IPS DF 19.7 (cell line): ENCODE measurements at places on chromosomes 6 and 20.

DNA sequence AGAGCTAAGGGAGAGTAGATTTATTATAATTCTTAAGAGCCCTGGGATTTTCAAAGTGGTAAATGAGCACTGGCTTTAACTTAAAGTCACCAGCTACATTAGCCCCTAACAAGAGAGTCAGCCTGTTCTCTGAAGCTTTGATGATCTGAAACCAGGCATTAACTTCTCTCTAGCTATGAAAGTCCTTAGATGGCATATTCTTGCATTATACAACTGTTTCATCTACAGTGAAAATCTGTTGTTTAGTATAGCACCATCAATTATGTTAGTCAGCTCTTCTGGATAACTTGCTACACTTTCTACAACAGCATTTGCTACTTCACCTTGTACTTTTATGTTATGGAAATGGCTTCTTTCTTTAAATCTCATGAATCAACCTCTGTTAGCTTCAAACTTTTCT, 1046.7 kb downstream of the HACE1 start:
- no peak for DNase-seq

DNA sequence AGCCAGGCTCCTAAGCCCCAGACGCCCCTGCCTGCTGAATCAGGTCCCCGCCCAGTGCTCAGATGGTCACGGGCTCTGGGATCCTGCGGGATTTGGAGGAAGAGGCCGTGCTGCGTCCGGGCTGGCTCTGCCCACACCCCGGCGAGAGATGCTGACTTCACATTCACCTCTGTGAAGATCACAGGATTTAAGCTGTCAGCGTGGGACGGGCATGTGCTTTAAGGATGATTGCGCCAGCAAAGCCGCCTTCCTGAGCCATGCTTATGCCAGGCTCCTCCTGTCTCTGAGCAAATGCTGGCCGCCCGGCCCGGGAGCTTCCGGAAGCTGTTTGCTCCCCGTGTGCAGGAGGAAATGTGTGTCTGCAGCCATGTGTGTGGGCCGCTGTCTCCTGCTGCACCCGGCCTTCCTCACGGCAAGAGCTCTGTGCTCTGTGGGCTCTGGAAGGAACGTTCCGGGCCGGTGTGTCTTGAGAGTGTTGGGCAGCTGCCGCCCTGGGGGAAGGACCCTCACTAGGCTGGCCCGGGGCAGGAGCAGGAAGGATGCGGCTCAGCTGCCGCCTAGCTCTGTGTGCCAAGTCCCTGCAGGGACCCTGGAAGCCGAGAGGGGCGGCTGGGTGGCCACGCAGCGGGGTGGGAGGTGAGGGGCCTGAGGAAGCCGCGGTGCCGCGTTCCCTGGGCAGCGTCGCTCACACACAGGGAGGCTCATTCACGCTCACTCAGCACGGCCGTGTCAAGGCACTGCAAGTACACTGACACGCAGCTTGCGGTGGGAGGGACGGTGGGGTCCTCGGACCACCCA, 19.0 kb upstream of the BHLHE23 start:
- DNase-seq, result no peak

DNA sequence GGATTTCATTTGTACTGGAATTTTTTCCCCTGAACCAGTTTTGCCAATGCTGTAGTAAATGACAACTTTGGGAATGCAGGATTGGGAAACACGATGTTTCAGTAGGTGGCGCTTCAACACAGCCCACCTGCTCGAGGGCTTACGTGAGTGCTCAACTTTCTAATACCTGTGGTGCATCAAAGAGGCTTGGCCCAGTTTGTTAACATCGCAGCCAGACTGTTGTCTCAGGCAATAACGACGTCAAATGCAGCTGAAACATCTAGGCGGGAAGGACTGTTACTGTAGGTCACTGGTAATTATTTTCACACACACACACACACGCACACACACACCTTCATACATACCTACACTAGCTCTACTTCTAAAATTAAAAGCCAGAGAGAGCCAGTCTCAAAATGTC, 815.5 kb upstream of the SLC35B3 start:
- peak; percentile 48 for DNase-seq

GRCh38 chr6:149445573-149445972, 39.2 kb downstream of the ZC3H12D start:
- DNase-seq, result no peak

GRCh38 chr20:10949930-10950783, 276.4 kb upstream of the JAG1 start:
- no peak for DNase-seq

DNA sequence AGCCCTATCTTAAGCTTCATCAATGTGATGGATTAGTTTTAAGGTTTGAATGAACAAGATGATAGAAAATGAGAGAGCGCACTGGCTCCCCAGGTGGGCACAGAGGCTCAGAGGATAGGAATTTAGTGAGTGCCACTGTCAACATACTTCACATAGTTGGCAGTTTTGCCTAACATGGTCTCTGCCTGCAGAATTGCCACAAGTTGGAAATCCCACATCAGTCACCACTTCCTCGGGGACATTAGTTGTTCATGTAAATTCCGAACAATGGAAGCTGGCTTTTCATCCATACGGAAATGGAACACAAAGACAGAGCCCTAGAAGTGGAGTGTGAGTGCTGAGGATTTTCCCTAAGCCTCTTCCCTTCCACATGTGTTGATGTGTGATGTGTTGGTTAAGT, 123.9 kb upstream of the PHACTR1 start:
- DNase-seq, result peak; percentile 45

DNA sequence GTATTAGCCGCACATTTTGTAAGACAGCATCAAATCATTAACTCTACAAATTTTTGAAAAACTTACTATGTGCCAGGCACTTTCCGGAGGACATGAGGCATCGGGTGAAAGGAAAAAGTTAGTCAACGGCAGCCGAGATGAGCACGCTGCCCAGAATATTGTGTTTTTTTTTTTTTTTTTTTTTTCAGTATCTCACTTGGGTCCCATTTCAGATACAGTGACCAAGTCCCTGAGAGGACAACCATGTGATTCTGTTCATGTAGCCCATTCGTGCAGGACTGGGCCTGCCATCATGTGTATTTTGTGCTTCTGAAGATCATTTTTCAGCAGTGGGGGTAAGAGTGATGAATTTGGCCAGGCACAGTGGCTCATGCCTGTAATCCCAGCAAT, 1.3 kb downstream of the SLA2 start:
- no peak for DNase-seq

- DNase-seq, result no peak
Observed at GRCh38 chr6:135937106-135937505, 85.6 kb downstream of the PDE7B start.

GRCh38 chr6:121730616-121731015, 295.2 kb downstream of the GJA1 start:
- no peak for DNase-seq
